ENCODE measurements at places on chromosomes 12 and 14.

- no peak for DNase-seq
Measured at GRCh38 chr12:76006028-76006925, 25.3 kb downstream of the PHLDA1 start.

DNA sequence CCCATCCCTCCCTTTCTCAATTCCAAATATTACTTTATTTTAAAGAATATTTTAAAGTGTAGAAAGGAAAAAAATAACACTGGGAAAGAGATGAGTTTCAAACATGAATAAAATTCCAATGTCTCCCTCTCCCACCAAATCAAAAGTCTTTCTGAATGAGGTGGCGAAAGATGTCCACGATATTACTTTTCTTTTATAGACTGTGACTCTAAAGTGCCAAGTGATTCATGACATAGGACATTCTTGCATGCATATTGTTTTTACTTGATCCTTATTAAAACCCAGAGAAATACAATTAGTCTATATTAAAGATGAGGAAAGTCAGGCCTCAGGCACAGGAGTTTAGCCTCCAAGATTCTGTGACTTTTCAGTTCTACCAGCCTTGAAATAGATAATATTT, 16.0 kb upstream of the LUM start:
- no peak for DNase-seq

DNA sequence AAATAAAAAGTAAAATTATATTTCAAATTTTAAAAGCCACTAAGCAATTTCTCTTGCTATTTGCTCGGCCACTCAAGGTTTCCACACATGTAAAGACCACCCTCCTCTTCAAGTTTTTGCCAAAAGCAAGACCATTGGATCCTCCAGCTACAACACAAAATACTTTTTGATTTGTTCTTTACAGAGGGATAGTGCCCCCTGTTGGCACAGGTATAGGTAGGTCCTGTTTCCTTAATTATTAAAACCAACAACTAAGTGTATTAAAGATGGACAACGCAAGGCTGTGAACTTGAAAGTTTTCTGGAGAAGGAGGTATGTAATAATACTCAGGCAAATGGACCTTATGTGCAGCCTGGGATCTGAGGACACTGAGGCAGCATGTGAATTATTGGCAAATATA, 23.8 kb downstream of the ATP6V1D start:
- no peak for DNase-seq

- DNase-seq, result no peak
Measured at GRCh38 chr12:110637869-110638441, 24.0 kb downstream of the TCTN1 start.

DNA sequence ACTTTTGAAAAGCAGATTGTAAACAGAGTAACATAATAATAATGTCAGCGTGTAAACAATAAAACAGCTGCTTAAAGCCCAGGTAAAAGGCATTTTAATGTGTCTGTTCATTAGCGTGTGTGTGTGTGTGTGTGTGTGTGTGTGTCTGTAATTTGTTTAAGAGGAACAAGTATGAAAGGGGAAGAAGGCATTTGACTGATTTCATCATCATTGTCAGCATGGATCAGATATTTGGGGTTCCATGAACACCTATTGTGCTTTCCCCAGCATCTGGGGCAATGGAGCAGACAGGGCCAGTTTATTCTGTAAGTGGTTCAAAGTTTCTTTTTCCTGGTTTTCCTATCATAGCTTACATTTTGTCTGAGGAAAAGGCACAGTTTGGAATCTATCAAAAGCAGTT, 28.9 kb downstream of the SLC25A21 start:
- DNase-seq, result no peak

DNA sequence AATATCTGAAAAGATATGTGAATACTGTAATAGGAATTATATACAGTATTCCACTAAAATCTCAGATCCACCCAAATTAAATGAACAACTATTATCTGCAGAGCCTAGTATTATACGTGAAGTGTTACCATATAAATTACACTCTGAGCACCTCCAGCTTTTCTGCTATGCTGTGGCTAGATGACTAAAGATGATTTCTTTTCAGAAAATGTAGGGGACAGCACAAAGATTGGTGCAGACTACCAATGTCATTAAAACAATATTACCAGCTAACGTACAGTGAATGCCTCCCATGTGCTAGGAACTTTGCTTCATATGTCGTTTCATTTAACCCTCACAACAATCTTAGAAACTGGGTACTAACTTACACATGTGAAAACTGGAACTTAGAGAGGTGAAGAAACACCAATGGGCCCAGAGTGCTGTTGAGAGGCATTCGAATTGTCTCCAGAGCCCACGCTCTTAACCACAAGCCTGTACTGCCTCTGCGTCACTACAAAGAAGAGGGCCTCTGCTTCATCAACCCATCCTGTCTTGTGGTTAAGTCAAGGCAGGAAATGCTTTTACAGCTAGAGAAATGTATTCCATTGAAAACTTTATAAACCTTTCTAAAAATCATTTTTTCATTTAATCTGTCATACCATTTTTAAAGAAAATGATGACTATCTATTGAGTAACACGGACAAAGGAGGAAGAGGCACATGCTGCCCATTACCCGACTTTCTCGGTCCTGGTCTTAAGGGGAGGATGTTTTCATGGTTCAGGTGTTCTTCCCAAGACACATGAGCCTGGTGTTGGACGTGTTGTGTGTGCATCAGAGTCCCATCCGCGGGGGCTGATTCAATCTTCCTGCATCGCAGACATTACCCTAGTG, 1.3 kb downstream of the GPR65 start:
- DNase-seq, result no peak
